ENCODE measurements at places on chromosomes 6 and 20.

GRCh38 chr20:58706150-58706892, 13.7 kb downstream of the NPEPL1 start:
- DNase-seq, result no peak

DNA sequence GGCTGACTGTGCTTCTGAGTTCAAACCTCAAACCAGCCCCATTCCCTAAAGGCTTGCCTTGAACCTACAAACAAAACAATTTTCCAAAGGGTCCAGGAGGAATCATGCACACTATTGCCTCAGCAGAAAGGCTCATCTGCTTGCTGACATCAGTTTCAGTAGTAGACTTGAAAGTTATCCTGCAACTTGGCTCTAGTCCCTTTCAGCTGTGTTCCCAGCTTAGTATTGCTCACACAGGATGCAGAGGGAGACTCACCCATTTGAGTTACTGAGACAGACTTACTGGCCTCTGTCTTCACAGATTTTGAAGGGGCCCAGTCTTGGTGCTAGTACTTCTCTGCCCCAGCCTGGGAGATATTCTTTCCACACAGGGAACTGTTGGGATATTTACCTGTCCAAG, 38.5 kb upstream of the TFB1M start:
- no peak for DNase-seq

GRCh38 chr6:111418971-111419693, 63.9 kb downstream of the REV3L start:
- DNase-seq, result no peak

DNA sequence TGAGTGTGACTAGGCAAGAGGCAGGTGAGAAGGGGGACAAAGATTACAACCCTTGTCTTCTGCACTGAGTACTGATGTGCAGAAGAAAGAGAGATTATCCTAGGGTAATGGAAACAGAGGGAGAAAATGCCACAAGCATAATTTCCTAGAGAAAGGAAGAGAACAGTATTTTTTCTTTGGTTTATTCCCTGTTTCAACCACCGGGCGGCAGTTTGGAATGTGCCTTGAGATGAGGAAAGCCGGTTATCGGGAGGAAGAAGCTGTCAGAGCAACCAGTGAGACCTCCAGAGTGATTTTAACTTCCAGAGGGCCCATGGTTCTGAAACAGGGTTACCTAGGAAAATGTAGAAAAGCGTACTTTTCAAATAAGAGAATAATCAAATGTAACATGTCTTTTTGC, 121.4 kb downstream of the REV3L start:
- peak; percentile 4 for DNase-seq

DNA sequence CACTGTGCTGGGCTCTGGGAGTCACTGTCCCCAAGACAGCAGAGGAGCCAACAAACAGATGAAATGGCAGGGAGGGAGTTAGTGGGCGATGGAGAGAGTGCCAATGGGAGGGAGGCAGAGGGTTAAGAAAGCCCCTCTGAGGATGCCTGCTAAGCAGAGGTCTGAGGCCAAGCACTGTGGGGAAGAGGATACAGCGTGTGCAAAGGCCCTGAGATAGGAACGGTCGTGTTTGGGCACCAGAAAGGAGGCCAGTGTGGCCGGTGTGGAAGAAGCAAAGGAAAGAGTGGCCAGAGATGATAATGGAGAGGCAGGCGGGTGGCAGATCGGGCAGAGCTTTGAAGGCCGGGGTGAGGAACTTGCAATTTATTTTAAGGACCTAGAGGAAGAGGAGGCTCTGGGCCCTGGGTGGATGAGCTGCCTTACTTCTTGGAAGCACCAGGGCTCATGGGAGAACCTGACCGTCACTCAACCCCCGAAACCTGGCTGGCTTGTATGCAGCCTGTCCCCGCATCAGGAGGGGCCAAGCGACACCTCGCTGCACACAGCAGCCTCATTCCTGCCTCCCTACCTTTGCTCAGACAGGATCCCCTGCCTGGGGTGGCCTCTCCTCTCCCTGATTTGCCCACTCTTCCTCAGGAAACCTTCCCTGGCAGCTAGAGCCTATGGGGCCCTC, 73.0 kb downstream of the KCNB1 start:
- no peak for DNase-seq

GRCh38 chr6:11605507-11605905, 68.0 kb downstream of the TMEM170B start:
- no peak for DNase-seq

DNA sequence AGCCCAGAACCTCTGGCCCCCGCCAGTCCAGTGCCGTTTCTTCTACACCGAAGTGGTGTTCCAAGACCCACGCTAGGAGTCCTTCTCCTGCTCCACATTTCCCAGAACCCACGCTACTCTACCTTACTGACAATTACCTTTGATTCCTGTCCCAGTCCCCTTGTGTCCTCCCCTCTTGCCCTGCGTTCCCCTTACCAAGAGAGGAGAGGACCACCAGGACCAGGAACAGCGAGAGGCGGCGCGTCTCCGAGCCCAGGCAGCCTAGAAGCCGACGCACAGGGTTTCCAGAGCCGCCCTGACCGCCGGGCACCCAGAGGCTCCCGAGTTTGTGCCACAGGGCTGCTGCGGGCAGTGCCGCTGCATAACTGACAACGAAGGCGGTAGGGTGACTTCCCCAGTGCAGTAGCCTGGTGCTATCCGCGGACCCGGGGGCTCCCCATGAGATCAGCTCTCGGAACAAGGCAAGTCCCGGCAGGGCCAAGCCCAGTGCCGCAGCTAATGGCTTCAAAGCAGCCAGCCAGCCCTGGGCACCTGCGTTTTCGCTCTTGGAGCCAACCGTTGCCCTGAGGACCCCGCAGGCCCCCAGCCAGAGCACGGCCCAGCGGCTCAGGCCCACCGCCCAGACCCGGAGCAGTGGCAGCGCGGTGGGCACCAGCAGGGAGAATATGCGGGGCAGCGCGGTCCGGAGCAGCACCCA, 512 bp downstream of the TAP1 start:
- peak; percentile 35 for DNase-seq

DNA sequence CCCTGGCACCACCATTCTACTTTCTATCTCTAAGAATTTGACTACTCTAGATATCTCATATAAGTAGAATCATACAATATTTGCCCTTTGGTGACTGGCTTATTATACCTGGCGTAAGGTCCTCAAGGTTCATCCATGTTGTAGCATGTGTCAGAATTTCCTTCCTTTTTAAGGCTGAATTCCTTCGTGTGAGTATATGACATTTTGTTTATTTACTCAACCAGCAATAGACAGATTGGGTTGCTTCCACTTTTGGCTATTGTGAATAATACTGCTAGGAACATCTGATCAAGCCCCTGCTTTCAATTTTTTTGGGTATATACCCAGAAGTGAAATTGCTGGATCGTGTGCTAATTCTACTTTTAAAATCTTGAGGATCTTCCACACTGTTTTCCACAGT, 232.8 kb upstream of the MCHR2 start:
- DNase-seq, result no peak

DNA sequence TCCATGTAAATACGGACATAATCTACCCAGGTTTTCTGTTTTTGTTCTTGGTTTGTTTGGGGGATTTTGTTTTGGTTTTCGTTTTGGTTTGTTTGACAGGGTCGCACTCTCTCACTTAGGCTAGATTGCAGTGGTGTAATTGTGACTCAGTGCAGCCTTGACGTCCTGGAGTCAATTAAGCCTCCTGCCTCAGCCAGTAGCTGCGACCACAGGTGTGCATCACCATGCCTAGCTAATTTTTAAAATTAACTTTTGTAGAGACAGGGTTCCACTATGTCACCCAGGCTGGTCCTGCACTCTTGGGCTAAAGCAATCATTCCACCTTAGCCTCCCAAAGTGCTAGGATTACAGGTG, 37.8 kb upstream of the EYA4 start:
- DNase-seq, result no peak

- no peak for DNase-seq
These were observed 43.4 kb upstream of the PIM1 start for GRCh38 chr6:37126493-37126958.

DNA sequence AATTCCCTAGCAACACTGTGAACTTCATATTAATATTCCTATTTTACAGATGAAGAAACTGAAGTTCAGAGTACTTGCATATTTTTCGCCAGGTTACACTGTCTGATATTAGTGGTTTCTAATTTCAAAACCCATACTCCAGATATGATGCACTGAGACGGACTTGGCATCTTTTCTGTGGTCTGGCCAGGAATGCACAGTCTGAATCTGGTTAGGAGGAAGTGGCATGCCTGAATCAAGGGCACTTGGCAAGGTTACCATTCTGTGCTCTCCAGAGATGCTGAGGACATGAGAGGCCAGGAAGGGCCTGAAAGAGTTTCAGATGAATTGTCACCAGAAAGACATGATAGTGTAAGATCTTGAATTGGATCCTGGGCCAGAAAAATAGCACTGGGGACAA, 150.1 kb downstream of the HAO1 start:
- peak; percentile 46 for DNase-seq

GRCh38 chr6:108566406-108566805, 5.7 kb downstream of the FOXO3 start:
- no peak for DNase-seq

- no peak for DNase-seq
These were observed 36.6 kb downstream of the SUMO4 start for GRCh38 chr6:149436647-149437046.

DNA sequence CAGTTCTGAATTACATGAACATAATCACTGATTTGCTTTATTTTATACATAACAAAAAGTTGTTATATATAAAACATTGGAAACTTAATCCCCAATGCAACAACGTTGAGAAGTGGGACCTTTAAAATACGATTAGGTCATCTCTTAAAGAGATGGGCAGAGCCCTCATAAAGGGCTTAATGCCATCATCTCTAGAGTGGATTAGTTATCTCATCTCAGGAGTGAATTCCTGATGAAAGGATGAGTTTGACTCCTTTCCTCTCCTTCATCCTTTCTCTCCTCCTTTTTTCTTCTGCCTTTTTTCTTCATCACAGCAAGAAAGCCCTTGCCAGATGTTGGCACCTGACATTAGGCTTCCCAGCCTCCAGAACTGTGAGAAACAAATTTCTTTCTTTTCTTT, 13.9 kb downstream of the HLA-DOA start:
- no peak for DNase-seq

GRCh38 chr20:32287231-32287638, 9.8 kb downstream of the KIF3B start:
- no peak for DNase-seq

DNA sequence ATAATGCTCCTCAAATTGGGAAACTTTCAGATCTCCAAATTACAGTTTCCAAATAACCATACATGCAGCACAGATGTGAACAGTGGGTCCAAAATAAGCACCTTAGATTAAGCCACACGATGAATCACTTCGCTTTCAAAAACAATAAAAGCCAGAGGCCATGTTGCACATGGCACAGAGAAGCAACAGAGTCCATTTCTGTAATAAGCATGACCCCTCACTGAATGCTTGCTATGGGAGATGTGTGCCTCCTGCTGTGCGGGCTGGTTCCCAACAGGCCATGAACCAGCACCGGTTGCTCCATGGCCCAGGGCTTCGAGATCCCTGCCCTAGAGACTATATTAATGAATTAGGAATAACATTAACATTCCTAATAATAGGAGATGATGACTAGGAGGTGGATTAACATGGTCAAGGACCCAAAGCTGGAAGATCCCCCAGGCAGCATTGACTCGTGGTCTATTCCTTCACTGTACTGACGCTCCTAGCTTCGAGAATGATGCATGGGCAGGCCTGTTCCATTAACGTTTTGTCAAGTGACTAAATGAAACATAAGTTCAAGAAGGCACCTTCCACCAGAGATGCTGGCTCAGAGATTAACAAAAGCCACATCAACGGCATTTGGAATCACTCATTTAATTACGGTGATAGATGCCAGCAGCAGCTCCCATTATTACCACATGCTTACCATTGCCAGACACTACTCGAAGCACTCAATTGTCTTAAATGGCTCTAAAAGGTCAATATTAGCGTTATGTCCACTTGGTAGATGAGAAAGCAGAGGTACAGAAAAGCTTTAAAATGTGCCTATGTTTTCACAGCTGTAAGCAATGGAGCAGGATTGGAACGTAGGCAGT, 470.6 kb upstream of the AGPAT4 start:
- DNase-seq, result no peak

DNA sequence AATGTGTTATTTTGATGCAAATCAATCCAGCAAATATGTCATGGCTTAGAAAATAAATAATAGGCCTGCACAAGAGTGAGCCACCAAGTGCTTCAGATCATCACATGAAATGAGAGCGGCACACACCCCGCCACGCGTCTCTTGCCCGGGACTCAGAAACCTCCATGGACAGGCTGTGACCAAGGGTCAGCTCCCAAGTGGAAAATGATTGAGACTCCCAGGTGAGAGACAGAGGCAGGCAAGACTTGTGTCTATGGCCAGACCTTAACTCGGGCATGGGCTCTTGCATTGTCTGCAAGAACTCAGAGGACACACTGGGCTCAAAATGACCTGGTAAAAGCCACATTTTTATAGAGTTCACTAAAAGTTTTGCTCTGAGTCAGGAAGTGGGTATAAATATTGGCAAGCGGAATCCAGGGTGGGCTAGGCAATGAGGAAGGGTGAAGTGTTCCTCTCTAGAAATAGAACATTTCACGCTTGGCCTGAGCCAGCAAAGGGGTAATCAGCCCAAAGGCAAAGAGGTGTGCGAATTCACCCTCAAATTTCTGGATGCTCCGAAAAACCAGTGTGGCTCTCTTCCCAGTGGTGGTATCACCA, 30.7 kb upstream of the RIN2 start:
- no peak for DNase-seq

- no peak for DNase-seq
These were observed 21.2 kb downstream of the EPB41L2 start for GRCh38 chr6:131041814-131042213.

- DNase-seq, result peak; percentile 49
These were observed 71.7 kb downstream of the RCAN2 start for GRCh38 chr6:46419576-46420002.

- DNase-seq, result peak; percentile 70
These were observed 1.6 kb downstream of the ZBTB2 start for GRCh38 chr6:151389618-151390275.

- no peak for DNase-seq
These were observed 279.1 kb downstream of the PRL start for GRCh38 chr6:22017766-22018165.

DNA sequence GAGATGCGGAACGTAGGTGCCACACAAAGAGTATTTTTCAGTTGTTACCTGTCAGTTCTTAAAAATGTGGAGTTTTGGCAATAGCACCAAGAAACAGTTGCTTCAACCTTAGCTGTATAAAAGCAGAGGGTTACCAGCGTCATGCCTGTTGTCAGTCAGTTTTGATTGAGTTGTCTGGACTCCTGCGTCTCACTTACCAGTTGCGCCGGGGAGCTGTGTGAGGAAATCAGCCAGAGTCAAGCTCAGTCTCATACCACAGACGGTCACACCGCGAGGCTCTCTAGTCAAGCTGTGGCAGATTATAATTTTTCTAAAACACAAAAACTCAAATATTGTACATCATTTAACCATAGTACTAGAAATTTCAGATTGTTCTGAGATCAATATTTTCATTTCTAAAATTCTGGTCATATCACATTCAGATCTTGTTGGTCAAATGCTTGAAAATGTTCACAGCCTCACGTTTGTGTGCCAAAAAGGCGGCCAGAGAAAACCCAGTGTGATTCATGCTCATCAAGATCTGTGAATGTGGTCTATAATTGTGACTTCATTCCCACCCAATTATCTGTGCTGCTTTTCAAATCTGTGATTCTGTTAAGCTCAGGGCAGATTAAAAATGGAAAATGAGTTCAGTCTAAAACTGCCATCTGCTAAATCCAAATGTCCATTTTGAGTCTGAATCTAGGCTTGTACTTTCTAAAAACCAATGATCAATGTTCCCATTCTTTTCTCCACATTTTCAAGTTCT, 37.5 kb downstream of the SASH1 start:
- DNase-seq, result no peak

All from DMS79 treated with DMSO at 0.1 percent for 48 hours (cell line).